MCF 10A (cell line): ENCODE measurements at places on chromosomes 5 and 9. TPM values are rescaled to one million over a fixed set of nuclear protein-coding genes. Genes with fewer than 3 reads are reported as not detected.

PARP8 gene
- total RNA-seq: 24.5 and 31.2 TPM in 2 replicates

SLC28A3 gene
- 0.47 and 0.77 TPM in 2 replicates for total RNA-seq

FAM153A gene
- total RNA-seq: not detected in 2 replicates

TEX48 gene
- not detected in 2 replicates for total RNA-seq

PCBD2 gene
- total RNA-seq: 27.3 and 34.5 TPM in 2 replicates

CER1 gene
- total RNA-seq: not detected in 2 replicates

GRIN1 gene
- 0.61 and 1.4 TPM in 2 replicates for total RNA-seq

PCDHA9 gene
- total RNA-seq: 0.25 and 0.28 TPM in 2 replicates

SPAAR gene
- 0.27 and 0.72 TPM in 2 replicates for total RNA-seq

FCN2 gene
- not detected in 2 replicates for total RNA-seq

MTAP gene
- not detected in 2 replicates for total RNA-seq

ADAMTSL2 gene
- not detected in 2 replicates for total RNA-seq

TIFAB gene
- total RNA-seq: not detected in 2 replicates

NEUROG1 gene
- not detected in 2 replicates for total RNA-seq
